ENCODE measurements at places on chromosomes 6 and 20.

DNA sequence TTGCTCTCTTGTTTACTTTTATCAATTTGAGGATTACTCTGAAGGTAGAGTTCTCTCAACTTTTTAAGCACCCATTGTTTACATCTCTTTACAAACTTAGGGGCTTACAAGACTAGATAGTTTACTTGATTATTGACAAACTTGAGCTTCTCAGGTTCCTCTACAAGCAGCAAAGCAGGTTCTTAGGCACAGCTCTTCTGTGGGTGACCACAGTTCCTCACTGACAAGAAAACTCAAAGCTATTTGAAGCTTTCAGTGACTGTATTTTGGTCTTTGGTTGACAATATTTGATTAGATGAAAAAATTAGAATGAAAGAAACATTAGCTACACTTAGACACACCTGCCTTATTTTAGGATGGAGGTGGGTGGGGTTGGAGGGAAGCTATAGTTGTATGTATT is 327.3 kb upstream of the RUNX2 start:
- DNase-seq = no peak

GRCh38 chr6:152323376-152323775 is 313.8 kb downstream of the SYNE1 start:
- peak; percentile 13 for DNase-seq

GRCh38 chr6:159983641-159984080 is 14.8 kb downstream of the IGF2R start:
- no peak for DNase-seq

- no peak for DNase-seq
Observed at GRCh38 chr6:34645627-34646026, 50.9 kb downstream of the ILRUN start.

DNA sequence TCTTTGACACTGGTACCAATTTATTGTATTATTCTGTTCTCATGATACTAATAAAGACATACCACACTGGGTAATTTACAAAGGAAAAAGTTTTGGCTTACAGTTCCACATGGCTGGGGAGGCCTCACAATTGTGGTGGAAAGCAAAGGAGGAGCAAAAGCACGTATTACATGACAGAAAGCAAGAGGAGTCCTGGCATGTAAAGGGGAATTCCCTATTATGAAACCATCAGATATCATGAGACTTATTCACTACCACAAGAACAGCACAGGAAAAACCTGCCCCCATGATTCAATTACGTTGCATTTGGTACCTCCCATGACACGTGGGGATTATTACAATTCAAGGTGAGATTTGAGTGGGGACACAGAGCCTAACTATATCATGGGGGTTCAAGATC is 43.4 kb downstream of the SLC22A2 start:
- DNase-seq = no peak

GRCh38 chr6:4941782-4942672 is 61.8 kb downstream of the RPP40 start:
- no peak for DNase-seq

- DNase-seq = no peak
Observed at GRCh38 chr6:147874322-147874721, 365.8 kb downstream of the SAMD5 start.

- no peak for DNase-seq
Observed at GRCh38 chr6:115618256-115618655, 442.4 kb downstream of the FRK start.

DNA sequence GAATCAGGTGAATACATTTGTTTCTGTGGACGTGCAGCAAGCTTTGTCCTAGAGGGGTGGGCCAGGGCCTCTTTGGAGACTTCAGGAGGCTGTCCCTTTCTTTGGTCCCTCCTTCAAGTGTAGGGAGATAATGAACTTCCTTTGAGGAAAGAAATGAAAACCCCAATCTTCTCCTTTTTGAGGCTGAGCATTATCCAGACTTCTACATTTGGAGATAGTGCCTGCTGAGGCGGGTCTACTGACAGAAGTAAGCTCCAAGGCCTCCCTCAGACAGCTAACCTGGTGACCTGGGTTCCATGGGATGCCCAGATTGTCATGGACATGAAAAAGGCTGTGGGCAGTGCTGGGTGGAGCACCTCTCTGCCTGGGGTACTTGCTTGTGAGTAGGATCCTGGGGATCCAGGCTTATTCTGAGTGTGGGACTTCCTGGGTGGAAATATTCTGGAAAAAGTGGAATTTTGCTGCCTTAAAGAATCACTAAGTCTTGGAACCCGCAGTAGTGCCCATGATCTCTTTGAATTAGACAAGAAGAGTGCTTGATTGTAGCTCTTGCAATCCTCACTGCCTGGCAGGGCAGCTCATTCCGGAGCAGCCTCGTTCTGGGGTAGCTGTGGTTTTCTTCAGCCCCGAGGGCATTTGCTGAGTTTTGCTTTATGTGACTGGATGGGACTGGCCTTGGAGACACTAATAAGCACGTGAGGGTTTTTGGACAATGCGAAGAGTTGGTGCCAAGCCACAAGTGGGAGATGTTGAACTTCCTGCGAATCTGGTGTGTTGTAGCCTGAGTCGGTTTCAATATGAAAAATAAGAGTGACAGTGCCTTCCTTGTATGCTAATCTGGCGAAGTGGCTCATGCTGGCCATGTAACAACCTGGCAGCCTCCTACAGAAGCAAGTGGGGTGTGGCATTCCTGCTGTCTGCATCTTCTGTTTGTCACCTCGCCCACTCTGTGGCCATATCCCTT is 28.1 kb downstream of the SNRNP48 start:
- DNase-seq = peak; percentile 16

DNA sequence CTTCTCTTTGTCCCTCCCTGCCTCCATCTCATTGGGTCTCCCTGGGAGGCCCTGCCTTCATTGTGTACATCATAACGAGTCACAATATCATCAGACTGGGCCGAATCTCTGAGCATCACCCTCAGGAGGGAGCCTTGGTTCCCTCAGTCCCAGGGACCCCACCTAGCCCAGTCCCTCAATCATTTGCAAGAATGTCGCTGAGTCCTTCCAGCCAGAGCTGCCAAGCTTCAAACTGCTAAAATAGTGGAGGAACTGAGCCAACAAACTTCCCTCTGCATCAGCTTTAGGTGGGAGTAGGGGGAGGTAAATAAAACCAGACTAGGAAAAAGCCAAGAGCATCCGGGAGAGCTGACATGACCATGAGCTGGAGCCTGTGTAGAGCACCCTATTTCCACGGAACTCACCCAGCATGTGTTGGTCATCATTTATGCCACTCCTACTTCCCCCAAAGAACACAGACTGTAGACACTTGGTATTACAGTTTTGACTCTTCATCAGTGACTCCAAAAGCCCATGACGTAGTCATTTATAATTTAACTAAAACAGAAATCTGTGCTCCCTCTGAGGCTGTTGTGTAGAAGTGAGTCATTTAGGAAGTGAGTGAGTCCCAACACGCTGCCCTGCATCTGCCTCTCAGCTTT is 28.8 kb upstream of the IL17A start:
- DNase-seq = no peak

GRCh38 chr6:11748591-11749210 is 29.9 kb downstream of the ADTRP start:
- DNase-seq = no peak

DNA sequence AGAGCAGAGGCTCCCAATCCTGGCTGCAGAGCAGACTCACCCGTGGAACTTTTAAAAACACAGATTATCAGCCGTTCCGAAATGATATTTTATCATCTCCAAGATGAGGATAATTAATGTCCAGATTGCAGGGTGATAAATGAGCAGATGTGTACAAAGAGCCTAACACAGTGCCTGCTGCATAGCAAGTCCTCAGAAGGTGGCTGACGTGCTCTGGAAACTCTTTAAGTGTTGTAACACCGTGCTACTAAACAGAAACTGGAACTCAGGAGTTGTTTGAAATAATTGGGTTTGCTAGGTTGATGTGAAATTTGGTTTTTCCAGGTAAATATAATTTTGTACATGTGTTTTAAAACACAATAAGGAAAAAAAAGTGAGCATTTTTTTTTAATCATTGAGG is 118.0 kb downstream of the ARMC2 start:
- DNase-seq = no peak

- DNase-seq = no peak
Observed at GRCh38 chr6:13253272-13253671, 75.1 kb downstream of the TBC1D7 start.

DNA sequence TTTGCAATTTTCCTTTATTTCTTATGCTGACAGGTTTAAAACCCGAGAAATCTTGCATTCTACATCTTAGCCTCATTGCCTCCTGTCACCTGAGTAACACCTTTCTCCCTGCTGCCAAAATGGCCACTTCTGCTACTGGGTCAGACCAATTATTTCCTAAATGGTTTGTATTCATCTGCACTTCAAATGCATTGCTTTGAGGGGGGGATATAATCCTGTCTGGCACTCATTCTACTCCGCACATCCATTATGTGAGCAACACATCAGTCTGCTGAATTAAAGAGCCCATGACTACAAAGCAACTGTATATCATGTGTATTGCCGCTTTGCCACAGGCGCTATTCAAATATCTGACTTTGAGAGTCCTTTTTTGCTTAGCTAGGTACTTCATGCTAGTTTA is 141.6 kb upstream of the TSHZ2 start:
- DNase-seq = no peak

- DNase-seq = no peak
Observed at GRCh38 chr6:83183082-83183828, 9.8 kb downstream of the PGM3 start.

GRCh38 chr6:9806195-9806594 is 608.7 kb downstream of the TFAP2A start:
- DNase-seq = no peak

- DNase-seq = peak; percentile 12
Observed at GRCh38 chr6:170454512-170455285, 98.4 kb downstream of the PSMB1 start.

DNA sequence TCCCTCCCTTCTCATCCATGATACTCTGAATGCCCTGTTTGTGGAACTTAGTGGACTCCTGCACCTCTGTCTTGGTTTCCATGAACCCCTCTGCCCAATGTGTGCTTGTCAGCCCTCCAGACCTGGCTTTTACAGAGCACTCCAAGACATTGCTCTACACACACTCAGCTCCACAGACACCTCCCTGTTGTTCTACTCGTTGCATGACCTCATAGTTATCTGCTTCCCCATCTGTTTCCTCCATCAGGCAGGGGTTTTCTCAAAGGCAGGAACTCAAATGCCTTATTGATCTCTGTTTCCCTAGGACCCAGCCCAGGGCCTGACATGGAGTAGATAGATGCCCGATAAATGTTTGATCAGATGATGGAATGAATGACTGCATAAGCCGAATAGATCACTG is 13.3 kb downstream of the PLCG1 start:
- DNase-seq = no peak

DNA sequence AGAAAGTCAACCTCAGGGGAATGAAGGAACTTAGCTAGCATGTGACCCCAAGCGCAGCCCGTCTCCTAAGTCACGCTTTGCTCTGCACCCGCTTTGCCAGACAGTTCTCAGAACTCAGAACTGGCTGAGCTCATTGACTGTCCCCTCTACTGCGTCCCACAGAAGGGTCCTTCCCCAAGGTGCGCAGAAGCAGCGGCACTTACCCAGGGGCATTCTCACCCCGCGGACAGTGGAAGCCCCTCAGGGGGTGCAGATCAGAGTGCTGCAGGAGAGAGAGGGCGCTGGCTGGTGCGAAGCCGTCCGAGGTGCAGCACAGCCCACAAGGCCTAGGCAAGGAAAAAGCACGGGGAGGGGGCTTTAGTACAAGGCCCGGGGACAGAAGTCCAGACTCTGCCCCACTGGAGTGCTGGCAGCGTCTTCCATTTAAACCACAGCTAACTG is 807 bp downstream of the SNHG17 start:
- DNase-seq = no peak

DNA sequence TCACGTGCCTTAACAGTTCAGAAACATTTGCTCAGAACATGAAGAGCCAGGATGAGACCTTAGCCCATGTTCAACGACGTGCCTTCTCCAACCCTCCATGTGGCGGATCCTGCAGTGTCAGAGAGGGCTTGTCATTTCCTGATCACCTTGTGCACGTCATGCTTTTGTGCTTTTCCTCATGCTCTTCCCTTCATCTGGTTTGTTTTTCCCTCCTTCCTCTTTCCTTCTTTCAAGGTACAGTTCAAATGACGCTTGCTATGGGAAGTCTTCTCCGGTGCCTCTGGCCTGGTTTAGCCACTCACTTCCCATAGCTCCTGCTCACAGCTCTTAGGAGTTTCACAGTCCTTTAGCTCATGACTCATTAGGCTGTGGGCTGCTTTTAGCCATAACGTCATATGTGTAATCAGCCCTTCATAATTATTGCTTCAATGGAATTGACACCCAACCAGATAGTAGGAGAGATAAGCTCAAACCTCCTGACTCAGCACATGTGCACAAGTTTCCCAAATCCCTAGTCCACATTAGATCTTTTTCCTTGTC is 102.7 kb upstream of the CNKSR3 start:
- DNase-seq = no peak

- DNase-seq = no peak
Observed at GRCh38 chr20:34124469-34125249, 12.6 kb upstream of the EIF2S2 start.

DNA sequence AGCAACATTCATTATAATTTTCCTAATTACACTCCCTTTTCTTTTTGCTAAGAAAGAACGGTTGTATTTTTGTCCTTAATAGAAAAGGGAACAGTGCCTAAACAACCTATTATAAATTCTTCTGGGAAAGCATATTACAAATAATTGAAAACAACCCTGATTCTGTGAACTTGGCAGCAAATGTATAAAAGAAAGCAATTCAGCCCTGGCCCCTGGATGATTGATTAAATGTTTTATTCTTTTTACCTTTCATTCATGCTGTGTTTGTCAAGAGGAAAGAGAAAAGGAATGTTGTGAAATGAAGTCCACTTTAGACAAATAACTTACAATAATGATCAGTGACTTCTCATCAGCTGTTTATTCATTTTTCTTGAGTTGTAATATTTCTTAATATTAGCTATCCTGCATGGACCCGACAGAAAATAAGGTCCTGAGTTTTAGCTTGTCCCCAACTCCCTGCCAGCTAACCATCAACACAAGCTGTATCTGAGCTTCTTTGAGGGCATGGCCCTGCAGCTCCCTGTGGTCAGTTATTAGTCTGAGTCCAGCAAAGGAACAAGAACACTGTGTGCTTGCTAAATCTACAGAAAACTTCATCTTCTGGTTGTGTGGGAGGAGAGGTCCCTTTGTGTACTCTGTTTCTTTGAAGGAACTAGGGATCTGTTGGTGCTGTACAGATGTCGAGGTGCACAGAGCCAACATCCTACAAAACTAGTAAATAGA is 248.2 kb downstream of the LAMA2 start:
- no peak for DNase-seq

DNA sequence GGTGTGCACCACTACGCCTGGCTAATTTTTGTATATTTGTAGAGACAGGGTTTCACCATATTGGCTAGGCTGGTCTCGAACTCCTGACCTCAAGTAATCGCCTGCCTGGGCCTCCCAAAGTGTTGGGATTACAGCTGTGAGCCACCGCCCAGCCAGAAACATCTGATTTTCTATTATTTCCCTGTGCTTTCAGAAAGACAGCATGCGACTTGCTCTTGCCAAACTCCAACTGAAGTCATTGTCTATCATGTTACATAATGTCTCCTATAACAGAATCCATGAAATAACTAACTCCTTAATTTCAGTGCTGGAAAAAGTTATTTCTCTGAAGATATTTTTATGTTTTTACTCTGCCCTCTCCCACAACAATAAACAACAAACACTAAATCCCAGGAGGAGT is 8.5 kb downstream of the RMND1 start:
- DNase-seq = no peak

- no peak for DNase-seq
Observed at GRCh38 chr6:43771210-43771857, 1.3 kb downstream of the VEGFA start.

All from NCI-H2107 (cell line).